Muscle of leg (tissue), 16 donors: ENCODE measurements at places on chromosomes 4 and X. TPM values are rescaled to one million over a fixed set of nuclear protein-coding genes. Genes with fewer than 3 reads are reported as not detected.
A peak's percentile ranks its signal among the peaks of the same experiment; 100 is the strongest.

Gene BEX1
- polyA plus RNA-seq, result 1.9 TPM

Gene HTN1
- polyA plus RNA-seq, result not detected

Gene DCAF12L2
- 14.8 TPM for polyA plus RNA-seq

Gene VCX
- polyA plus RNA-seq, result not detected

Gene RELL1
- polyA plus RNA-seq, result 12.6 TPM

Gene MAGEC2
- polyA plus RNA-seq, result not detected

- DNase-seq, result no peak
These were observed 348.5 kb upstream of the INTU start for GRCh38 chr4:127284236-127284635.

DNA sequence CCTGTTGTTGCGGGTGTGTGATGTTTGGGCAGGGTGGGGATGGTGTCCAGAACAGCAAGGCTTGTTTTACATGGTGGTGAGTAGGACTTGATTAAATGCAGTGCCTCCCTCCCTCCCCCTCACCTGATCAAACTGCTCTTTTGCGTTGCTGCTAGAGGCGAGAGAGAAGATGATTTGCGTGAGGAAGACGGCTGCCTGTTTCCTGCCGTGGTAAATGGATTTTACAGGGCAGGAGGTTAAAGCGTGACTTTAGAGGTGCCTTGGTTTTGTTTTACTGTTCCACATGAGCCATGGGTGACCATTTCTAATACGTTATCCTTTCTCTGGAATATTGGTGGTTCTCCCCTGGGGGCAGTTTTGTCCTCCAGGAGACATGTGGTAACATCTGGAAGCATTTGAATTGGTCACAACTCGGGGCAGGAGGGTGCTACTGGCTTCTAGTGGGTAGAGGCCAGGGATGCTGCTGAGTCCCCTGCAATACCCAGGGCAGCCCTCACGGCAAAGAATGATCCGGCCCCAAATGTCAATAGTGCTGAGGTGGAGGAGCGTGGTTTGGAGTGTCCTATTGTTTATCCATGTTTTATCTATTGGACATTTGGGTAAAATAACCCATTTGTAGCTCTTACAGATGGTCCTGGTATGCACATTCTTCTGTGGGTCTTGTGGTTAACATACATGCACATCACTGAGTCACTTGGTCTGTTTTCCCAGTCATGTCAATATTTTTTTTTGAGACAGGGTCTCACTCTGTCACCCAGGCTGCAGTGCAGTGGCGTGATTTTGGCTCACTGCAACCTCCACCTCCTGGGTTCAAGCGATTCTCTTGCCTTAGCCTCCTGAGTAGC, 73.7 kb downstream of the SHROOM2 start:
- DNase-seq, result no peak

- DNase-seq, result peak; percentile 91
These were observed 200.4 kb downstream of the ARHGAP24 start for GRCh38 chr4:85675076-85676049.
